Ammon's horn (tissue), 1 donor: ENCODE measurements at places on chromosomes 7 and 10.

- DNase-seq = no peak
Observed at GRCh38 chr10:30887839-30888238, 143.8 kb downstream of the ZNF438 start.

DNA sequence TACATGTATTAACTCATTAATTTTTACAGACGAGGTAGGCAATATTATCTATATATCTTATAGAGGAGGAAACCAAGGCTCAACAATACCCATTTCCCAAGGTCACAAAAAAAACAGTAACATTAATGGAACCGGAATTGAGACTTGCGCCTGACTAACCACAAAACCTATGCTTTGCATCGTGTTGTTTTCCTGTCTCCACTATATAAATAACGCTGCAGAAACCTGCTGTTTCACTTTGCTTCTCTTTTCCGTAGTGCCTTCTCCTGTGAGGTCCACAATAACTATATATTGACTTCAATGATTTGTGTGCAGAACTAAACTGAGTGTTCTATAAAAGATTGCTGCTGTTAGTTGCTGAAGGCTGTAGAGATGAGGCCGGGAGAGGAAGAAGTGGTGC is 97.7 kb upstream of the RPA3 start:
- DNase-seq = no peak

DNA sequence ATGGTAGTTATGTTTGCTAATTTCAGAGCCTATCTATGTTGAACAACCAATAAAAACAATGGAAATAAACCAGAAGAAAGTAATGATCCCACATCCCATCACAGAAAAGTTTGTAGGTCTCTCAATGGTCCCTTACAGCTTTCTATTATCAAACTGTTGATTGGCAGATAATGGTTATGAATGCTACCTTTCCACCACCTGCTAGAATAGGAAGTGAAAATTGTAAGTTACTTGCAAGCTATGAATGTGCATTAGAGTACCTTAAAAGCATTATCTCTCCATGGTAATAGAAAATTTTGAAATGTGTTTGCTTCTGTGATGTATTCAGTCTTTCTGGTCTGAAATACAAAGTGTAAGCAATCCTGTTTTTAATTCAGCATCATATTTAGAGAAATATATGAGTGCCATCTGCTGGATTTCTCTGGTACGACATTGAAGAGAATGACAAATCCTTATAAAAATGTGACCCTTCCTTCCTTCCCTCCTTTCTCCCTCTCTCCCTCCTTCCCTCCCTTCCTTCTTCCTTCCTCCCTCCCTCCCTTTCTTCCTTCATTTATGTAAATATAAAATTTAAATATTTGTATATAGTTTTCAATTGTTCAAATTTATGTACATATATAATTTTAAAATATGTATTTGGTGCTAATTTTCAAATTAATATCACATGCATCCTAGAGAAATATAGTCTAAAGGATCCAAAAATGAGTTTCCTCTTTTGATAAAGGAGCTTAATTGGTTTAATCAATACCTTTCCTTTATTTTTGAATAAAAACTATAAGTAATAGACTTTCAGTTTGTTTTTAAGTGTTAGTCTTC is 41.4 kb upstream of the PNLIPRP3 start:
- peak; percentile 25 for DNase-seq

DNA sequence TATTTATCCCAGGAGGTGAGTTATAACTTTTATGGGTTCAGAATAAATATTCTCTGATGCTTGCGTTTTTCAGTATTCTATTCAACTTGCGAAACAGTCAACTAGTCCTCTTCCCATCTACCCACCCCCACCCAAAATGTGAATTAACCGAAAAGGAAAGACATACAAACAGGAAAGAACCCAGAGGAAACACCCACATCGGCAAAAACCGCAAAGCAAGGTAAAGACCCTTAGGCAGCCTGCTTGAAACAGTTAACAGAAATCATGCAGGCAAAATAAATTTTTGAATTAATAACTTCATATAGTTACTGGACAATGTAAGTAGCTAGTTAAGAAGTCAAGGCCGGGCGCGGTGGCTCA is 5.4 kb downstream of the ZC3HAV1 start:
- DNase-seq = no peak

- no peak for DNase-seq
Observed at GRCh38 chr10:129900825-129901224, 63.2 kb downstream of the EBF3 start.
